ENCODE measurements at places on chromosomes 3 and 15. TPM values are rescaled to one million over a fixed set of nuclear protein-coding genes. Genes with fewer than 3 reads are reported as not detected.

DNA sequence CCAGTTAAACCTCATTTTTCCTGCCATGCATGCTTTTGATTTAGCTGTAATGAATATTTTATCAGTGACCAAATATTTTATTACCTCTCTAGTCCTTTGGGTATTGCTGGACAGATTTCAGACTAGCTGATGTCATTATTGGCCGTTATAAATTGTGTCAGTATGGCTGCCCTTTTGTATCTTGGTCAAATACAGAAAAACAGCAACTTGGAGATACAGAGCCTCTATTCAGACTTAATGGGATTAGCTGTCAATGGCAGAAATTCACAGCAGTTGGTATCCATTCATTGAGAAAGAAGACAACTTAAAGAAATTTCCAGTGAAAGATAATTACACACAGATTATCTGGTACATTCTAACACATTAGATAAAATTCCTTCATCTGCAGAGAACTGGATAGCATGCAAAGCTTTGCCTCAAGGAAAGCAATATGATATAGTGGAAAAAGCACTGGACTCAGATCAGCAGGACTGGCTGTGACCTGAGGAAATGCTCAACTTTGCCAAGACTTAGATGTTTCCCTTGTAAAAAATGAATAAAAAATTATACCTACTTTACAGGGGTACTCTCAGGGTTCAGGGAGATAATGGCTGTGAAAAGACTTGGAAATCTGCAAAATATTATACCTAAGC, 20.8 kb downstream of the COL6A6 start:
- no peak for DNase-seq

GRCh38 chr3:134614955-134615354, 35.9 kb downstream of the KY start:
- no peak for DNase-seq

DNA sequence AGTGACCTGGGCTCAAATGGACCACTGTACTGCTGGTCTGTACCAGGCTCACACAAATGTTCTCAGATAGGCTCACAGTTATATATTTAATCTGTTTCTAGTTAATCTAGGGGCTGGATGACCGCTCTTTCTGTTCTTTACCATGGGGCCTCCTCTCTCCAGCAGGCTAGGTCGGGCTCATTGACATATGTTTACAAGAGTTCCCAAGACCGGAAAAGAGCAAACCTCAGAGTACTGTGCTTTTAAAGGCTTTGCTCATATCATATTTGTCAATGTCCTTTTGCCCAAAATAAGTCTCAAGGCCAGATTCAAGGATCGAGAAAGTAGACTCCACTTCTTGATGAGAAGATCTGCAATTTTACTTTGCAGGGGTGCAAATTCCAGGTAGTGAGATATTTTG, 348.0 kb upstream of the EPHA6 start:
- DNase-seq, result no peak

DNA sequence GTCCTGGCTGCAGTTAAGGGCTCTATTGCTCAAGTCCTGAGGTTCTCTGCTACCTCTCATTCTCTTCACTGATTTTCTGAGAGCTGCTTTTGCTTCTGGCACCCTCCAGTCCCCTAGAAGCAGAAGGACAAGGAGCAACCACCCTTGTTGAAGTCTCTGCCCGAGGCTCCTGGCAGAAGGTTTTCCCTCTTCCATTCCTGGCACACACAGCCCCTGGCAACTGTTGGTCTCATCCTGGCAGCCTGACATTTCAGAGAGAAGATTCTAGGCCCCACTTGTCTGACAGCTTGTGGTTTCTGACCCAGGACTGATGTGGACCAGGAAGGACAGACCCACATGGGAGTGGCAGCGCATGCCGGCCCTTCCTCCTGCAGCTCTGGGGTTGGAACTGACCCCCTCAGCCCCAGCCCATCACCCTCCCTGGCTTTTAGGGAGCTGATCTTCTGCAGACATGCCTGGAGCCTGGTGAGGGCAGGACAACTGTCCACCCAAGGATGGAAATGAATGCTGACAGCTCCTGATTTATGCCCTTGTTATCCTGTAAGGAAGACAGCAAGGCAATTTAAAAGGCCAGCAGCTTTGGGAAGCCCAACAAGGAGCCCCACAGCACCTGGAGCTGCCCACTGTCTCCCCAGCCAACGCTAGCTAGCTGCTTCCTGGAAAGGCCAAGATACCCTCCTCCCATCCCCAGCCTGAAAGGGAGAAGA, 13.0 kb upstream of the NTRK3 start:
- DNase-seq, result no peak

- DNase-seq, result peak; percentile 17
Observed at GRCh38 chr3:127062926-127063325, 80.0 kb downstream of the PLXNA1 start.

- no peak for DNase-seq
Observed at GRCh38 chr15:63189941-63190768, 749 bp downstream of the RAB8B start.

- no peak for DNase-seq
Observed at GRCh38 chr15:79475306-79475705, 43.2 kb downstream of the MINAR1 start.

DNA sequence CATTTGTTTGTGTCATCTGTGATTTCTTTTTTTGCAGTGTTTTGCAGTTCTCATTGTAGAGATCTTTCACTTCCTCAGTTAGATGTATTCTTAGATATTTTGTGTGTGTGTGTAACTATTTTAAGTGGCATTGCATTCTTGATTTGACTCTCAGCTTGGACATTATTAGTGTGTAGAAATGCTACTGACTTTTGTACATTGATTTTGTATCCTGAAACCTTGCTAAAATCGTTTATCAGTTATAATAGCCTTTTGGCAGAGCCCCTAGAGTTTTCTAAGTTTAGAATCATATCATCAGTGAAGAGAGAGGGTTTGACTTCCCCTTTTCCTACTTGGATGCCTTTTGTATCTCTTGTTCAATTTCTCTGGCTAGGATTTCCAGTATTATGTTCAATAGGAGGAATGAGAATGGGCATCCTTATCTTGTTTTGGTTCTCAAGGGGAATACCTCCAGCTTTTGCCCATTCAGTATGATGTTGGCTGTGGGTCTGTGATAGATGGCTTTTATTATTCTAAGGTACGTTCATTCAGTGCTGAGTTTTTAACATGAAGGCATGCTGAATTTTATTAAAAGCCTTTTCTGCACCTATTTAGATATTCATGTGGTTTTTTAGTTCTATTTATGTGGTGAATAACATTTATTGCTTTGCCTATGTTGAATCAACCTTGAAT, 211.7 kb downstream of the MBNL1 start:
- no peak for DNase-seq

DNA sequence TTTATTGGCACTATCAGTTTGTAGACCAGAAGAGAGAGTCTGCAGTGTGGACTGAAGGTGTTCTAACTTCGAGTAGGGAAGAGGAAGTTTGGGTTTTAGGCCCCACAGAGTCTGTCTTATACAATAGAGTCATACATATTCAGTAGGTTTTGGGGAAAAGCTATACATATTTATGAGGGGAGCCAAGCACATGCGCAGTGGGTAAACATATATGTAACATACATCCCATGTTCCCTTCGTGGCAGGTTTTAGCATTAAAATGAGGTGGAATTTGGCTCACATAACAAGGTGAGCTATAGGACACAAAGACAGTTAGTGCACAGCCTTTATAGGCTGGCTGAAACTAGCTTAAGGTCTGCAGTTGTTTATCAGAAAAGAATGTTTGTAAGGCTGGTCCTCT, 4.9 kb downstream of the GALK2 start:
- DNase-seq, result no peak

GRCh38 chr3:59512066-59512465, 462.2 kb upstream of the CFAP20DC start:
- DNase-seq, result no peak

- DNase-seq, result no peak
Observed at GRCh38 chr3:139528924-139529323, 10.6 kb downstream of the RBP1 start.

- no peak for DNase-seq
Observed at GRCh38 chr15:88376574-88377174, 90.5 kb downstream of the MRPL46 start.

GRCh38 chr15:71109905-71110304, 5.4 kb upstream of the THSD4 start:
- DNase-seq, result no peak

DNA sequence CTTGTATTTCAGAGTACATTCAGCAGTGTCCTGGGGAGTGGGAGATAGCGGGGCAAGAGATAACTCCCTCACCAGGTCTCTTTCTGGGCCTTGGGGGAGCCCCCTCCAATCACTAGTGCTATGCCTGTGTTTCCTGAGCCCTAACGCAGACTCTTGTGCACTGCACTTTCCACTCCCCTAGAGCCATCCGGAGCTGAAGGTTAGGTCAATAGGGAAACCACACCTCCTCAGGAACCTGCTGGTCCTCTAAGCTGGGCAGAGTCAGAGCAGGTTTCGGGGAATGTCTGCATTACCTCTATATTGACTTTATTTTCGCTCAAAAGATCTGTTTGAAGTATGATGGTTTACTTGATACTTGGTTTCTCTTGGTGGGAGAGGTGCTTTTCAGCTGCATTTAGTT, 617.0 kb upstream of the ROBO1 start:
- DNase-seq, result no peak

DNA sequence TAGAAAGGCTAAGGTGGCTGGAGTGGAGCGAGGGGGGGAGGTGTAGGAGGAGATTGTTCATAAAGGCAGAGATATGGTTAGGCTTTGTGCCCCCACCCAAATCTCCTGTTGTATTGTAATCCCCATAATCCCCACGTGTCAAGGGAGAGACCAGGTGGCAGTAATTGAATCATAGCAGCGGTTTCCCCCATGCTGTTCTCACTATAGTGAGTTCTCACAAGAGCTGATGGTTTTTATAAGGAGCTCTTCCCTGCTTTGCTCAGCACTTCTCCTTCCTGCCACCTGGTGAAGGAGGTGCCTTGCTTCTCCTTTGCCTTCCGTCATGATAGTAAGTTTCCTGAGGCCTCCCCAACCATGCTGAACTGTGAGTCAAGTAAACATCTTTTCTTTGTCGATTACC, 64.7 kb upstream of the CFAP161 start:
- DNase-seq, result no peak

Gene GOLGA6L7
- not detected for total RNA-seq

Gene IL17RB
- 3.1 TPM for total RNA-seq

Gene SPATA12
- total RNA-seq, result not detected

Gene KCNH8
- 0.05 TPM for total RNA-seq

Gene FSTL1
- 186 TPM for total RNA-seq

Gene TMOD2
- total RNA-seq, result 9.2 TPM
